ENCODE measurements at places on chromosomes 2 and 18.

GRCh38 chr2:16713011-16713423 lies 47.4 kb upstream of the CYRIA start:
- DNase-seq: no peak

GRCh38 chr18:48580782-48581181 lies 42.0 kb downstream of the CTIF start:
- no peak for DNase-seq

DNA sequence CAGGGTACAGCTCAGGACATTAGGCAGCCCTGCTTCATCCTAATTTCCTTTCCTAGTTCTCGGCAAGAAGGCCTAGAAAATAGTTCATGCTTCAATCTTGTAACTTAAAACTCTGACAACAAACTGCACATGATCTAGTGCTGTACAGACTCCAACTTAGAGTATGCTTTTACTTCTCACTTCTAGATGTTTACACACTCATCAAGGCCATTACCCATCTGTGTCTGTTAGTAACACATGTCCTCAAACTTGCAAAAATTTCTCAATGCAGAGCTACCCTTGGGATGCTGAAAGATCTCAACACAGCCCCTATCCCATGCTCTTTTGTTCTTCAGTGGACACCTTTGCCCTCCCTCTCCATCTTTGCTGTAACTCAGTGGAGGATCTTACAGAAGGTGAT lies 252.0 kb downstream of the OSR1 start:
- no peak for DNase-seq

DNA sequence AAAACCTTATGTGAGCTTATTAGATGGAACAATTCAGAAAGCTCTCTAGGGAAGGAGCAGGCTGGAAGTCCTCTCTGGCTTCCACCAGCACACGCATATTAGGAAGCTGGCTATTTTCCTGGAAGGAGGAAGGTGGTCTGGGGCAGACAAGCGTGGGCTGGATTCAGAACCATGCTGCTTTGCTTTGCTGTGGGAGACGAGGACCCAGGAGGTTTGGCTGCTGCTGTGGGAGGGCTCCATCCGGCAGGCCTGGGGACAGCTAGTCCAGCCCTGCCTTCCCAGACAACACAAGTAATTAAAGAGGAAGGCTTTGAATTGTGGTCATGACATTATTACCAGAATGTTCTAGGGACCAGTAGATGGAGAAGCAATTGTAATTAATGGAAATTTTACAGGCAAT lies 238.8 kb upstream of the MYT1L start:
- DNase-seq: no peak

DNA sequence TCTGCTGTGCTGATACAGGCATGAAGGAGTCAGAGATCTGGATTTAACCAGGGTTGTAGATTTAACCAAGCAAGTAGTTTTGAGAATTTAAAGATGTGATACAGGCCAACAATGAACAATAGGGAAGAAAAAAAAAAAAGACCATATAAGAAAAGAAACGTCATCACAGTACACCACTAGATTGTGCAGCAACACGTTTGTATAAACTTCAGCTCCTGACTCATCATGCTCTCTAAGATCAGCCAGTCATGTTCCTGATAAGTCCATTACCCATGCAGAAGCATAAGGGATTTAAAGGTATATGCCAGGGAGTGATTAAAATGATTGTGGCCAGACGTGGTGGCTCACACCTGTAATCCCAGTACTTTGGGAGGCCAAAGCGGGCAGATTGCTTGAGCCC lies 22.3 kb upstream of the ERICH2 start:
- DNase-seq: peak; percentile 76

DNA sequence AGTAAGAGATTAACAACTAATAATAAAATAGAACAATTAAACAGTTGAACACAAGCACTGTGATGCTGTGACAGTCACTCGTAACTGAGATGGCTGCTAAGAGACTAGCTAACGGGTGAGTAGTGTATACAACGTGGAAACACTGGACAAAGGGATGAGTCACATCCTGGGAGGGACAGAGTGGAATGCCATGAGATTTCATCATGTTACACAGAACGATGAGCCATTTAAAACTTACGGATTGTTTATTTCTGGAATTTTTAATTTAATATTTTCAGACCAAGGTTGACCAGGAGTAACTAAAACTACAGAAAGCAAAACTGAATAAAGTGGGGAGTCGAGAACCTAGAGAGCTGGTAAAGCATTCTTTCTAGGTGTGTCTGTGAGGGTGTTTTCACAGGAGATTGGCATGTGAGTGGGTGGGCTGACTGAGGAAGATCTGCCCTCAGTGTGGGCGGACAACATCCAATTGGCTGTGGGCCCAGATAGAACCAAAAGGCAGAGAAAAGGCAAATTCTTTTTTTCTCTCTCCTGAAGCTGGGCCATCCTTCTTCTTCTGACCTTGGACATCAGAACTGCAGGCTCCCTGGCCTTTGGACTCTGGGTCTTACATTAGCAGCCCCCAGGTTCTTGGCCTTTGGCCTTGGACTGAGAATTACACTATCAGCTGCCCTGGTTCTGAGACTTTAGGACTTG lies 14.6 kb downstream of the TMSB10 start:
- DNase-seq: peak; percentile 98

DNA sequence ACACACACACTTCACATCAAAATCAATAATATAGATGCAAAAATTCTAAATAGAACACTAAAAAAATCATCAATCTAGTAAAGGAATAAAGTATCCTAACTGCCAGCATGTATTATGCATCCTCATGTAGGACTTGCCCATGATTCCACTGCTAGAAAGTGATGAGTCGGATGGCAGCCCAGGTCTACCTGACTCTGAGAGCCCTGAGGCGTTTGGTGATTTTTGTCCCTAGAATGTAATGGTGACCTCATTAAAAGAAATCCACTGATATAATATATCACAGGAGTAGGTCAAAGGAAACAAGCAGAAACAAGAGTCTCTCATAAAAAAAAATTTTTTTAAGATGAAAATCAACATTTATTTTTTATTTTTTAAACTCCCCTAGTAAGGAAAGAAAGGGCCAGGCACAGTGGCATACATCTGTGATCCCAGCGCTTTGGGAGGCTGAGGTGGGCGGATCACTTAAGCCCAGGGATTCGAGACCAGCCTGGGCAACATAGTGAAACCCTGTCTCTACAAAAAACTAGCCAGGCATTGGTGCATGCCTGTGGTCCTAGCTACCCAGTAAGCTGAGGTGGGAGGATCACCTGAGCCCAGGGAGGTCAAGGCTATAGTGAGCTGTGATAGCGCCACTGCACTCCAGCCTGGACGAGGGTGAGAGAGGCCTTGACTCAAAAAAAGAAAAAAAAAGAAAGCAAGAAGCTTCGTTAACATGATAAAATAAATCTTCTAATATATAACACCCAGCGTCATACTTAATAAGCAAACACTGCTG lies 24.4 kb upstream of the ACTG2 start:
- no peak for DNase-seq
